ENCODE measurements at places on chromosomes 12 and 14. TPM values are rescaled to one million over a fixed set of nuclear protein-coding genes. Genes with fewer than 3 reads are reported as not detected.

GRCh38 chr12:47145188-47145587 lies 65.4 kb upstream of the AMIGO2 start:
- DNase-seq, result no peak

Gene TSHR
- total RNA-seq, result not detected

DNA sequence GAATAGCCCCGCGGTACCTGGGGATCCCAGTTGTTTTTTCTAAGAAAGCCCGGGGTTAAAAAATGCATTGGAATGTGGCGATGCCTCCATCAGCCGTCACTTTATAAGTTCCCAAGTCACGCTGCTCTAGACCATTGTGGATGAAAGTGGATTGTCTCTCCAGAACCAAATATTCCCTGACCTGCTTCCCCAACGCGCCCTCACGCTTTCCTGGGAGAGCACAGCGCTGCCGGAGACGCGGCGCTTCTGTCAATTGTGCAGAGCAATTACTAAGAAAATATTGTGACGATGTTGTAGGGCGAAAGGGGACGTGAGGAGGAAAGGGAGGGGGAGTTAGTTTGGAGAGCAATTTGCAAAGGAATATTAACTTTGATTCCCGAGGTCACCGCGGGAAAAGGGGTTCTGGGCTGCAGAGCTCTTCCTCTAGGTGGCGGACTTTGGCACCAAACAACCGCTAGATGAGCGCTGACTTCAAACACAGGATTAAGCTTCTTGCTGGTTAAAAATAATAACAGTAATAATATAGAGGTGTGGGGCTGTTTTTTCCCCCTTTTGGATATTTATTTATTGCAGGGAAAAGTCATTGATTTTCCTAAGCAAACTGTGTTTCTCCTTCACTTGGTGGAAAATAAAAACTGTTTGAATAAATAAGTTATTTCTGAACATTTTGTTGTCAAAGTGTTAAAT lies 9.6 kb upstream of the FOXG1 start:
- peak; percentile 71 for DNase-seq

GRCh38 chr14:75428230-75429104 lies 645 bp downstream of the JDP2 start:
- peak; percentile 15 for DNase-seq

Gene GPR84
- total RNA-seq, result under 0.01 TPM

DNA sequence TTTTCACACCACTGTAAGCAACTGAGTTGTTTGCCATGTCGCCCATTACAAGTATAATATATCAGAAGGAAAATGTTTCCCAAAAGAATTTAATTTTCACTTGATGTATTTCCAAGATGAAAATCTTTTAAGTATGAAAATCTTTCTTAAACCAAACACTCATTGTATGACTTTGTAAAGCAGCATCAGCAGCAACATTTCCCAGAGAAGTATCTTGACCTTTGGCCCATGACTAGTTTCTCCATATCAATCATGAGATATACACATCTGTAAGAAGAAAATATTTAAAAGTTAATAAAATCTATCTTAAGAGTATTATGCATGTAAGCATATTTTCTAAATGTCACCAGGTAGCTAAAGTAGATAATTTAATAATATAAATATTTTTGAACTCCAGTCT lies 52.8 kb downstream of the ATP2B1 start:
- no peak for DNase-seq

DNA sequence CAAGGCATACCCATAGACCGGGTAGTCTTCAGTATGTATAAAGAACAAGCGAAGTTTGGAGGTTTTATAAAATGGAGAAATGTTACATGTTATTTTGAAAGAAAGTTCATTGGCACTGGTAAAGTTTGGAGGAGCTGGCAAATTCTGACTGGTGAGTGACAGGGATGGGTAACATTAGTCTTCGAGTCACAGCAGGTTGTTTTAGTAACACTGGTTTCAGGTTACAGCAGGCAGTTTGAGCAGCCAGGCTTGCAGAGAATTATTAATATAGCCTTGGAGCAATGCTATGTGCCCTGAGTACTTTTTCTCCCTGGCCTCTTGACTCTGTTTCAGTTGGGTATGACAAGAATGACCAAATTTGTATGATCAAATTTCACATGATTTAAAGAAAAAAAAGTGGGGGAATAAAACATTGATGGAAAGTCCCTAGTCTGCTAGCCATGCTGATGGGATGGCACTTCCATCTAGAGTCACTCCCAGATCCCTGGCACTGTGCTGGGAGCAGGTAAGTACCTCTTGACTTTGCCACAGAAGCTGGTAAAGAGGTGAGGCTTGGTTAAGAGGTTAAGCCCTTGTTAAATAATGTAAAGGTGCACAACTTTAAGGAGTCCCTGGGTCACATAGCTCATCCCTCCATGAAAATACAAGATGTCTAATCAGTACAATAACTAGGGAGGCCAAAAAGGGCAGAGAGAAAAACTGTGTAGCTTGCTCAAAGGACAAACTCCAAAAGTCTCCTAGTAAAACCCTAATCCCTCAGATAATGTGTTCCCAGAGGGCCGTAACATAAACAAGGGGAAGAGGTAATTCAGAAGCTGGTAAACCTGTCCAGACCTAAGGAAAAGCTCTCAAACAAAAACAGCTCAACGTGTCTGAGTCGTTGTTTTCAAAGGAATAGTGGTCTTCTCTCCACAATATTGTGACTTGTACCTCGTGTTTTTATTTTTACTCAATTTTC lies 12.7 kb upstream of the SVOP start:
- DNase-seq, result no peak

- DNase-seq, result no peak
Observed at GRCh38 chr14:37901978-37902377, 305.7 kb upstream of the SSTR1 start.

DNA sequence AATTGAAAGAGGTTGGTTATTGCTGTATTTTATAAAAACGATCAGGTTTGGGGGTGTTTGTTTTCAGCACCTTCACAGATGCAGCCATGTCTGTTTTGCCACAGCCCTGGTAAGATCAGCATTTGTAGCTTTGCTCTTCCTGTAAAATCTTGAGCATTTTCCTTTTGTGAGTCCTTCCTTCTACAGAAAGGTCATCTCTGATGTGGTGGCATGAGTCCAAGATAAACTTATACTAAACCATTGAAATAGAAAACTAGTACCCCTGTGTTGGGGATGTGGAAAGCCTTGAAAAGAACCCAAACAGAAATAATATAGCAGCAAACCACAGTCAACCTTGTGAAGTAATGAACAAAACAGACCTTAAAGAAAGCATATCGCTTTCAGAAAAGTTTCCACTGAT lies 85.5 kb downstream of the TGFB3 start:
- peak; percentile 53 for DNase-seq

- DNase-seq, result peak; percentile 100
Observed at GRCh38 chr12:106774005-106774807, at the start of gene RIC8B. RIC8B (plus strand) TSS chr12:106774682; CDS start chr12:106774746, 64 bp downstream.

DNA sequence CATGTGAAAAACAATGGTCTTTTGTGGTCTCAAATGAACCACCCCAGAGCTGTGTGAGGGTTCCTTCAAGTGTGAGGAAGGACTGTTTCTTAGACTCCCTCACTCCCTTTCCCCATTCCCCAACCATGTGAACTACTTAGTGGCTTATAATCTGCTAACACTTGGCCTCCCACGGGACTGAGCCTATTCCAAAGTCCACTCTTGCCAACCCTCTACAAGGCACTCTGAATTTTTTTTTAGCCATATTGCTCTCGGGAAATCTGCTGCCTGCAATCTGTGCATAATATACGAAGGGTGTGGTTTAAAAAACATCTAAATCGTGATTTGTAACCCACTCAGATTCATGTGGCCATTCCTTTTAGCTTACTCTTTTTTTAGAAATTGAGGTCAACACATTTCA lies 2.6 kb downstream of the SVOP start:
- DNase-seq, result no peak

DNA sequence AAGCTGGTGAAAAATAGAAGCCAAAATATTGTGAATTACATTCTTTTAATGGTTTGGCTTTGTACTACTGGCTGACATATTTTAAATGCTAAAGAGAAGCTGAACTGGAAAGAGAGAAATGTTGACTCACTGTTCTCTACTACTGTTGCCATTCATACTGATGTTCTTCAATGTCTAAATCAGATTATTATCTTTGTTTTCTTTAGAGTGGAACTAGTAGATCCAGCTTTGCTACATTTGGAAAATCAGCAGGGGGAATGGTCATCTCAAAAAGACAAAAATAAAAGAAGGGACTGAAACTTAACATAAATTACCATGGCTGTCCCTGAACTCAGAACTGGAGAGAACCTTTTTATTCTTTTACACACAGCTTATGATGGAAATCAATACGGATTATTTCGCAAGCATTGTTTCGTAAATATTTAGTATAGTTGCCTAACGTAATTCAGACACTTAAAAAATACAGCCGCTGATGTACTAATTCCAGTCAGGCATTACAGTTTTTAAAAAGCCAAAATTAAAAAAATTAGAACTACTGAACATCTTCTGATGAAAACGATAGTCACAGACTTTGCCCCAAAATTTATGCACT lies 76.3 kb upstream of the OTX2 start:
- DNase-seq, result no peak

DNA sequence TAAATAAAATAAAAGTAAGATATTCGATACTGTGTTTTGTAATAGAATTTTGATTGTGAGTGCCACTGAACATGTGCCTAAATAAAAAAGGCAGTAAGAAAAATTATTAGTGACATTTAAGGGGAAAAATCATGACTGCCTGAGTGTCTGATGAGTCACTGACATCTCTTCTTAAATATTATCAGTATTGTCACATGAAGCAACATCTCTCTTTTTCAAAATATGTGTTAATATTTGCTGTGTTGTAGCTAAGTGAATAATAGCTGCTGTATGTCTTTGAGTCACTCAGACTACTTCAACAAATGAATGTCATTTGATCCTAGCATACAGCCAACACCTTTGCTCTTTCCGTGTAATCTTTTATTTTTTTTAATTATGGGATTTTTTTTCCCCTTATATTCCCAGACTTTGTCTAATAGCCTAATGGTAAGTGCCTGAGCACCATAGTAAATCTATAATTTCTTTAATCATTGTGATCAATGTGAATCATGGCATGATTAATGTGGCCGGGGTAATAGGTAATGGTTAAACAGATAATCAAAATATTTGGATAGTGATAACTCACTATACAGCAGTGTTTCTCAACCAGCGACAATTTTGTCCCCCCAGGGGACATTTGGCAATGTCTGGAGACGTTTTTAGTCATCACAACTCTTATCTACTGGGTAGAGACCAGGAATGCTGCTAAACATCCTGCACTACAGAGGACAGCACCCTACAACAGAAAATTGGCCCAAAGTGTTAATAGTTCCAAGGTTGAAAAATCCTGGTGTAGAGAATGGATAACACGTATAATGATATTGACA lies 11.7 kb upstream of the OTX2 start:
- no peak for DNase-seq

- DNase-seq, result peak; percentile 9
Observed at GRCh38 chr12:26822026-26822425, 11.0 kb downstream of the ITPR2 start.

Gene ACRBP
- 0.20 TPM for total RNA-seq

DNA sequence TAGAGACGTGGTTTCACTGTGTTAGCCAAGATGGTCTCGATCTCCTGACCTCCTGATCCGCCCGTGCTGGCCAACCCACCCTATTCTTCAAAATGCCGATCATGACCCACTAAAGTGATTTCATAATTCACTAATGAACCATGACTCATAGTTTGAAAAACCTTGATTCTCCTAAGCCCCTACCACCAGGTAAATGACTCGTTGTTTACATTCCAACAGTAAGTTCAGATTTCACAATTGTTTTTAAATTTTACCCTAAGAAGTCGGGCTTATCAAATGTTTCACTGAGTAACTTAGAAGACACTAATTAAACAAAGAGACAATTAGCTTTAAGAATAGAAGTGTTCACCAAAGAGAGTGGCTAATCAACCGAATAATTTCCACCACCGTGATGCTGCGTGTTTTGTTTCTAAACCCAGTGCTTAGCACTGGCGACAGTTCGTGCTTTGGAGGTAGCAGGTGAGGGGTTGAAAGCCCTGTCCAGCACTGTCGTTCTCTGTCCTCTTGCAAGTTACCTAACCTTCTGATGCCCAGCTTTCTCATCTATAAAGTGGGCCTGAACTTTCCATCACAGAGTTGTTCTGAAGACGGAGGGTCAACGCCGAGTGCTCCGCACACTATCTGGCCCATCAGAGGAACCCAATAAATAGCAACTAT lies 136.5 kb downstream of the NTF3 start:
- no peak for DNase-seq

DNA sequence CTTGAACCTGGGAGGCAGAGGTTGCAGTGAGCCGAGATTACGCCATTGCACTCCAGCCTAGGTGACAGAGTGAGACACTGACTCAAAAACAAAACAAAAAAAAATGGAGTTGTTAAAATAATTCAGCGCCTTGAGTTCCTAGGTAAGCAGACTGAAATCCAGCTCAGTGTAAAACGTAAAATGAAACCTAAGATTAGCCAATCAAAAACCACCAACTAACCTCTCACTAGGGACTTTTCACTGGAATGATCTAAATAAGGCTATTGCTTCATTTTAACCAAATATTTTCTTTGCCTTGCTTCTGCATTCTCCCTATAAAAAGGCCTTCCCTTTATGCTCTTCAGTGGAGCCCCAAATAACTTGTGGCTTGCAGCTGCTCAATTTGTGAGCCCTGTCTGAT lies 91.6 kb upstream of the HIF1A start:
- no peak for DNase-seq

Gene CISTR
- total RNA-seq, result not detected

- DNase-seq, result no peak
Observed at GRCh38 chr14:51516706-51517395, 134.9 kb upstream of the FRMD6 start.

Gene PITPNM2
- total RNA-seq, result 4.4 TPM

Gene CCDC177
- not detected for total RNA-seq

GRCh38 chr14:94395888-94396574 lies 7.6 kb upstream of the SERPINA1 start:
- DNase-seq, result no peak

DNA sequence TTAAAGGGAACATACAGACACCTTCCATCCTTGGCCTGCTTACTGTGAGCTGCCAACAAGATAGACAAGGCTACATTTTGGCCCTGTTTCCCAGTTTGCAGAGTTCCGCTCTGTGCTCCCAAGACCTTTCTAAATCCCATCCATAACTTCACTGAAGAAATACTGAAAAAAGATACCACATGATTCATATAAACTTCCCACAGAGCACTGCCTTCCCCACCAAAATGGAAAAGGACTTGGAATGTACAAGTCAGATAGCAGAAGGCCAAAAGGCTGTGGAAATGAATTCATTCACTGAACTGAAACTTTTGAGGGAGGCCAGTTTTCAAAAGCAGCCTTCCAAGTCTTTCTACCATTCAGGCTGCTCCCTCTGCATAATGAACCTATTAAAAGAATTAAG lies 29.6 kb downstream of the PDZRN4 start:
- DNase-seq, result no peak

DNA sequence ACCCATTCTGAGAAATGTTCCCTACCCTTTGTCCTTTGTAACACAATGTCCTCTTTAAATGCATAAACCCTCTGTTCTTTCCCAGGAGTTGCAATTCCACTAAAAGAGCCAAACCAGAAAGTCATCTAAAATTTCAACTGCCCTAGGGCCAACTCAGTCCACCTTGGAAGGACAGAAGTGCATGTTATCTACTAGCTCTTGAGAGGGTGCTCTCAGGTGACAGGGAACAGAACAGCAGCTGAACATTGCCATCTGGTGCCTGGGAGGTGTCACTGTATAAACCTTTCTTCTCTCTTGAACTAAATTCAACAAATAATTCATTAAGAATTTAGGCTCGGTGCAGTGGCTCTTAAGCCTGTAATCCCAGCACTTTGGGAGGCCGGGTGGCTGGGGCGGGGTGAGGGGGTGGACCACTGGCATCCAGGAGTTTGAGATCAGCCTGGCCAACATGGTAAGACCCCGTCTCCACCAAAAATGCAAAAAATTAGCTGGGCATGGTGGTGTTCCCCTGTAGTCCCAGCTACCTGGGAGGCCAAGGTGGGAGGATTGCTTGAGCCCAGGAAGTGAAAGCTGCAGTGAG lies 10.3 kb upstream of the FERMT2 start:
- peak; percentile 79 for DNase-seq
